ENCODE measurements at places on chromosomes 12 and 14. TPM values are rescaled to one million over a fixed set of nuclear protein-coding genes. Genes with fewer than 3 reads are reported as not detected.
A peak's percentile ranks its signal among the peaks of the same experiment; 100 is the strongest.

SERPINA10 gene
- not detected for total RNA-seq

DNA sequence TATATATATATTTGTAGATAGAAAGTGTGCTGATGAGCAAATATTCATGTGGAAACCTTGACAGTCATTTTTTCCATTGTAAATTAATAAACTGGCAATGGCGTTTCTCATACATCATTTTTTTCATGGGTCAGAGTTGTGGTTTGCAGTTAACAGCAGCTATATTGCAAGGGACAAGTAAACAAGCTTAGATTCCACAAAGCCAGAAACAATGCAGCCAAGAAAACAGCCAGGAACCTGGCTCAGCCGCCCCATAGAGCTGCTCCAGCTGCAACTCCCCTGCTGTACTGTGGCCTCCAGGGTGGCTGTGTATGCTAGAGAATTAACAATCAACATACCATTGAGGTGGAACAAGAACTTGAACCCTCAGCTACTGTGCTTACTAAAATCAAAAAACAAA, 298.2 kb downstream of the TMEM132D start:
- H3K27me3 ChIP-seq, result no peaks in the 10 kb centered on the region
- no peak overlapping the region for H3K4me3 ChIP-seq
- peaks cover 4% of the 10 kb centered on the region for H3K36me3 ChIP-seq
- no peaks in the 10 kb centered on the region for H3K4me1 ChIP-seq

GRCh38 chr12:5264006-5264405, 167.9 kb upstream of the NTF3 start:
- no peaks in the 10 kb centered on the region for H3K4me1 ChIP-seq
- peaks cover 2% of the 10 kb centered on the region for H3K27me3 ChIP-seq
- H3K4me3 ChIP-seq, result no peak overlapping the region
- DNase-seq, result no peak

DNA sequence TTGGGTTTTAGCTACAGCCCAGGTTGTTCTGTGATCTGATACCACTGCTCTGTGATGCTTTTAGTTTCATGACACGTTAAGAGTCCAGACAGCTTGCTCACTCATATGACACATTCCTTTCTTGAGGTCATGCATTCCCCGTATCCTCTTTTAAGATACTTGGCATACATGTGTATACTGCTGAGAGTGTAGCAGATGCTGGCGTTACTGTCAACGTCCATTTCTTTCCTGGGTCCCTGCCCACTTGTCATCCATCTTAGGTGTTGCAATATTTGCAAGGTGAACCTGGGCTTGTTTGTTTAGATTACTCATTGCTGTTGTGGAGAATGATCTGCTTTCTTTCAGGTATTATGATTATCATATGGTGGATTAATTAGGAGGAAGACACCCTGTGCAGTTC, 9.1 kb upstream of the EMP1 start:
- H3K27ac ChIP-seq, result no peak overlapping the region
- peaks cover 1% of the 10 kb centered on the region for H3K4me1 ChIP-seq
- H3K4me3 ChIP-seq, result no peak overlapping the region
- peaks cover 7% of the 10 kb centered on the region for H3K27me3 ChIP-seq
- DNase-seq, result no peak

GRCh38 chr14:33985242-33985641, 34.4 kb upstream of the EGLN3 start:
- H3K27ac ChIP-seq, result no peak overlapping the region
- no peaks in the 10 kb centered on the region for H3K36me3 ChIP-seq
- no peak for DNase-seq
- H3K4me3 ChIP-seq, result no peak overlapping the region

GRCh38 chr12:121428883-121429282, 29.0 kb downstream of the RNF34 start:
- H3K36me3 ChIP-seq, result peaks cover 99% of the 10 kb centered on the region
- peaks cover 14% of the 10 kb centered on the region for H3K4me1 ChIP-seq
- H3K27ac ChIP-seq, result peak overlapping the region; percentile 2
- no peak overlapping the region for H3K4me3 ChIP-seq

All from naive thymus-derived CD8-positive, alpha-beta T cell (primary cell).